ENCODE measurements at places on chromosomes 3 and 15. TPM values are rescaled to one million over a fixed set of nuclear protein-coding genes. Genes with fewer than 3 reads are reported as not detected.
A peak's percentile ranks its signal among the peaks of the same experiment; 100 is the strongest.

The SAXO2 gene
- total RNA-seq, result 3.3 TPM

The SLC6A11 gene
- total RNA-seq, result not detected

- DNase-seq, result no peak
Measured at GRCh38 chr3:172102123-172102882, 62.9 kb downstream of the FNDC3B start.

DNA sequence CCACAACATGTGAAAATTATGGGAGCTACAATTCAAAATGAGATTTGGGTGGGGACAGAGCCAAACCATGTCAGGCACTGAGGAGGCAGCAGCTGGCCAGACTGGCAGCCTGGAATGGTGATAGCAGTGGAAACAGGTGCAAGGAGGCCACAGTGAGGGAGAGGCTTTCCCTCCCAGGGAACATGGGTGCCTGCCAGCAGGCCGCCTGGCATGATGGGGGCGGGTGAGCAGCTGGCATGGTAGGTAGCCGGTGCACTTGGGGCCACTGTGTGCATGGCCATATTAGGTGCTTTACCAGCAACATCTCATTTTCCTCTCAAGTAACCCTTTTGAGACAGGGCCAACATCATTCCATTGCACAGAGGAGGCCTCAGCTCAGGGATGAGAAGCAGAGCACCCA is 18.3 kb upstream of the MRPS22 start:
- DNase-seq, result peak; percentile 59

DNA sequence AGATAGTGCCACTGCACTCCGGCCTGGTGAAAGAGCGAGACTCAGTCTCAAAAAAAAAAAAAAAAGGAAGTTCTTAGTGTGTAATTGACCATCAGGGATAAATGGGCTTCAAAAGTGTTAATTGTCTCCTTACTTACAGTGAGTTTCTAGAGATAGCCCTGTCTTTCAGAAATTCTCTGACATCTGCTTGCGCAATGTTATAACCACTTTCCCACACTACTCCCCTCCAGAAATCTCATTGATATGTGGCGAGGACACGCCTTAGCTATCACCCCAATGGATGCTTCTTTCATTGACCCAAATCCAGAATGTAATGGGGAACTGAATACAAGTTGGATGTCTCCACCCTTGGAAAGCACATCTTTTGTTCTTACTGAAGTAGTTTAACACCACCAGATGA is 70.9 kb downstream of the GMPS start:
- DNase-seq, result no peak
